ENCODE measurements at places on chromosomes 2 and 18.

GRCh38 chr2:10120877-10121574 lies 1.5 kb upstream of the RRM2 start:
- peak; percentile 48 for DNase-seq

GRCh38 chr2:16729335-16729734 lies 63.7 kb upstream of the CYRIA start:
- no peak for DNase-seq

- DNase-seq: no peak
Observed at GRCh38 chr2:220703279-220703678, 868.8 kb downstream of the EPHA4 start.

DNA sequence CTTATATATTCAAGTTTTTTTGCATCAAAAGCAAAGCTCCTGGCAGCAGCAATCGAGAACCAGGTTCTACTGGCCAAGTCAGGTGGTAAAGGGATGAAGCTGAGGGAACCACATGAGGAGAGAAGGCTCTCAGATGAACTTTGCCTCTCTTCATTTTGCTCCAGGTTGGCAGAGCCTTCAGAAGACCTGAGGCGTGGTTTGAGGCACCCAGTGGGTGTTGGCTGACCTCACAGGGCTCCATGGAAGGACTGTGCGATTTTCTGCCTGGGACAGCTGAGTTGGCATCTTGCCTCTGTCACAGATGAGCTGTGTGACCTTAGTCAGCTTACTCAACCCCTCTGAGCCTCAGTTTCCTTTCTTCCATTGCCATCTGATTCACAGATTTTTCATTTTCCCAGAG lies 89.0 kb downstream of the INSIG2 start:
- DNase-seq: no peak

GRCh38 chr2:192123847-192124246 lies 70.9 kb downstream of the TMEFF2 start:
- no peak for DNase-seq

DNA sequence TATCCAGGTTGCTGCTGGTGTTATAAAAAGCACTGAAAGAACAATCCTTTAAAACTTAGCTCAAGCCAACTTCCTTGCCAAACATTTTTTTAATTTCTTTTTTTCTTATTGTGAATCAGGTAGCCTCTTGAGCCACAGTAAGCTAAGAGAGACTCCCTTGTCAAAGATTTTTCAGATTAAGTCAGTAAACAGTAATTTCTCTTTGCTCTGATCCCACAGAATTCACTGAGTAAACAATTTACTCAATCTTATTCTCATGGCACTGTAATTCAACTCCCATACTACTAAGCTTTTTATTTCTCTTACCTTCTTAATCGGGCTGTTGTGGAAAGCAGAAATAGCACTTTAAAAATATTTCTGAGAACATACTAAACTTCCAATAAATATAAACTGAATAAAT lies 82.7 kb downstream of the C2orf74 start:
- no peak for DNase-seq

DNA sequence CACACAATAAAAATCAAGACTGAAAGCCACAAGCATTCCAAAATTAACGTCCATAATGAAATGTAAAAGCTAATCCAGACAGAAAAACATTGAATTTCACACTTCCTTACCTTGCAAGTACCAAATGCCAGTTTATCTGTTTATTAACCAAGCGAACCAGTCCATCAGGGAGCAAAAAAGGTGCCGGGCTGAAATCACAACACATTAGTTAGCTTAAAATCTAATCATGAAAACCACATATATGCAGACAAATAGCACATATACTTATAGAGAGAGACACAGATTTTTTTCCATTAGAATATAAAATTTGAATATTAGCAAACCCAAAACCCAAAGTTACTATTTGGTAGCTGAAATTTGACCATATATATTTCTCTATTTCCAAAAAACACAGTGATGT lies 7.2 kb downstream of the NBAS start:
- peak; percentile 44 for DNase-seq

GRCh38 chr2:9152975-9153642 lies 53.5 kb upstream of the ASAP2 start:
- DNase-seq: no peak

- no peak for DNase-seq
Observed at GRCh38 chr2:128557831-128558241, 239.2 kb upstream of the HS6ST1 start.

GRCh38 chr18:71899707-71900472 lies 644.3 kb downstream of the CBLN2 start:
- DNase-seq: no peak

- no peak for DNase-seq
Observed at GRCh38 chr2:186853951-186854350, 5.0 kb upstream of the ZSWIM2 start.

- DNase-seq: no peak
Observed at GRCh38 chr2:169819106-169819505, 5.6 kb downstream of the METTL5 start.

DNA sequence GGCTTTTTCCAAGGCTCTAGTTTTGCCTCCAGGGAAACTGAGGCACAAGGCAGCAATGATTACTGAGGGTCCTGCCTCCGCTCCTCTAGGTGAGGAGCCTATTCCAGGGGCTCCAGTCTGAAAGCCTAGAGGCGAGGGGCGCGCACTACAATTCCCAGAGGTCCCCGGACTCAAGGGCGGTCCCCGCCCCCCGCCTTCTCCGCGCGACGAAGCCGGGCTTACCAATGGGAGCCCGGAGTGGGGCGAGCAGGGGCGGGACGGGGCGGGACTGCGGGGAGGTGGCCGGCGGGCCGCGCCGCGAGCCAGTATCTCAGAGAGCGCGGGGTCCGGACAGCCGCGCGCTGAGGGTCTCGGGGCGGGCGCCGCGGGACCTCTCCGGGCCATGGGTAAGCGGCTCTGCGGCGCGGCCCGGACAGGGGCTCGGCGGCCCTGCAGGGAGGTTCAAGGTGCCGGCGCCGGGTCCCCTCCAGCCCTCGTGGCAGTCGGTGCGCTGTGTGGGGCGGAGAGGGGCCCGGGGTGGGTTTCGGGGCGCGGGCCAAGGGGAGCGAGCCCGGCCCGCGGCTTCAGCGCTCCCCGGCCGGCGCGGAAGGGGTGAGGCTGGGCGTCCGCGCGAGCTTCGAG lies at the start of gene ARID5A:
TSS of gene ARID5A (plus strand) at position 308 of the 621 bp plus-strand sequence. CDS start at position 383, 75 bp downstream.
- peak; percentile 39 for DNase-seq

DNA sequence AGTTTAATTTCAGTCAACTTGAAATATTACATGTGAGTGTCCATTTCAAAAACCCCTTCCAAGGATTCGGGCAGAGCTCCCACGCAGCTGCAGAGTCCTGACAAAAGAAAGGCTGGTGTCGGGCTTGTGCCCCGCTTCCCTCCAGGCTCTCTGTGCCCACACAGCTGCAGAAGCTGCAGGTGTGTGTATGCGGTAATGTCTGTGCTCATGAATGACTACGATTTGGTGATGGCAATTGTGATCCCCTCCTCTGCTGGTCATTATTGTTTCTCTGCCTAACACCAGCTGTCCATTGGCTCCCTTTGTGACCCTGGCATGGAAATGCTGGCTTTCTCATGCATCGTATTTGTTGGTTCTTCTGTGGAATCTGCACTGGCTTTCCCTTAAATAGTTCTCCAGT lies 224.8 kb downstream of the NUP35 start:
- DNase-seq: no peak

- DNase-seq: no peak
Observed at GRCh38 chr2:239194731-239195317, 206.0 kb downstream of the HDAC4 start.

GRCh38 chr18:77088963-77089722 lies 43.4 kb downstream of the MBP start:
- DNase-seq: no peak

GRCh38 chr2:95695613-95696012 lies 103.8 kb downstream of the TRIM43 start:
- DNase-seq: no peak

GRCh38 chr2:33433279-33434235 lies 42.9 kb upstream of the RASGRP3 start:
- DNase-seq: no peak

- no peak for DNase-seq
Observed at GRCh38 chr18:59264651-59265245, 8.5 kb downstream of the RAX start.

- DNase-seq: no peak
Observed at GRCh38 chr2:135974036-135974435, 11.4 kb downstream of the DARS1 start.

- DNase-seq: no peak
Observed at GRCh38 chr18:49094136-49094535, 143.4 kb upstream of the SMAD7 start.

- no peak for DNase-seq
Observed at GRCh38 chr2:163849756-163850435, 114.1 kb upstream of the FIGN start.

GRCh38 chr2:16162491-16163040 lies 222.2 kb downstream of the MYCN start:
- no peak for DNase-seq

- DNase-seq: no peak
Observed at GRCh38 chr2:222424729-222425671, 657 bp downstream of the SGPP2 start.

GRCh38 chr18:79902640-79903039 lies 48.8 kb downstream of the SLC66A2 start:
- no peak for DNase-seq

DNA sequence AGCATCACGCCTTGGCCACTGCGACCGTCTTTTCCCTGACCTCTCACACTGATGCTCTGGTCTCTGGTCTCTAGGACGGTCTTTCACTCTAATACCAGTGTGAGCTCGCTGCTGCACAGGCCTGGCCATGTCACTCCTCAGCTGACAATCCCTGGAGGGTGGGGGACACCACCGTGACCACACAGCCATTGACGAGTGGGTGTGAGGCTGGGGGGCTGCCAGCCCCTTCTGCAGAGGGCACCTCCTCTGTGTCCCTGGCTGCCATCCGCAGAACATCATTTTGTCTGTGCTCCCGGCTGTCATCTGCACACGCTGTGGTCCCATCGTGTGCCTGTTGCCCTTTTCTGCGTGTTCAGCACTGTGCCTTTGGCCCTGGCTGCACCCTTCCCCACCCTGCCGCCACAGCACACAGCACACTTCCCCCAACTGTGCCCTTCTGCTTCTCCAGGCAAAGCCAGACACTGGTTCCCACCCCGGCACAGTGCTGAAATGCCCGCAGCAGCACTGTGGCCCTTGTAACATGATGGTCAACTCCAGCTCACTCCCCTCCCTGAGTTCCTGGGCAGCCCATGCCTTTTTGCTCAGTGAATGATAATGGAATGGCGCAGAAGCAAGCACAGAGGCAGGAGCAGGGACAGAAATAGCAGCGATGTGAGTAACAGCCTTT lies 30.4 kb upstream of the INHBB start:
- no peak for DNase-seq

GRCh38 chr2:227450311-227450841 lies 21.6 kb upstream of the AGFG1 start:
- DNase-seq: no peak

DNA sequence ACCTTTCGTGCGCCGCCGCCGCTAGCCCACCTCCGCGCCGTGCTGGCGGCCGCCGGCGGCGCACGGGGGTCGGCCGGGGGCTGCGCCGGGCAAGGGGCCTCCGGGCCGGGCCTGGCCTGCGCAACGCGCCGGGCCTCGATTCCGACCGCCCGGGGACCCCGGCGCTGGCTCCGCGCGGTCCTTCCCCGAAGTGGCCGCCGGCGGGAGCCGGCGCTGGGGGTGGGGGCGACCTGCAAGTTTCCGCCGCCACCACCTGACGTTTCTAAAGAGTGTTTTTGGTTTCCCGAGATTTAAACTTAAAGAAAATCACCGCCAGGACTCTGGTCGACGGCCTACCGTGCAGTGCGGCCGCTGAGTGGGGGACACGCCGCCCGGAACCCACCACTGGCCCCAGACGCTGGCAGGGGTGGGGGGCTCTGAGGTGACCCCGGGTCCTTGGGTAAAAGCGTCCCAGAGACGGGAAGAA lies 3.8 kb upstream of the GATA6 start:
- DNase-seq: no peak

DNA sequence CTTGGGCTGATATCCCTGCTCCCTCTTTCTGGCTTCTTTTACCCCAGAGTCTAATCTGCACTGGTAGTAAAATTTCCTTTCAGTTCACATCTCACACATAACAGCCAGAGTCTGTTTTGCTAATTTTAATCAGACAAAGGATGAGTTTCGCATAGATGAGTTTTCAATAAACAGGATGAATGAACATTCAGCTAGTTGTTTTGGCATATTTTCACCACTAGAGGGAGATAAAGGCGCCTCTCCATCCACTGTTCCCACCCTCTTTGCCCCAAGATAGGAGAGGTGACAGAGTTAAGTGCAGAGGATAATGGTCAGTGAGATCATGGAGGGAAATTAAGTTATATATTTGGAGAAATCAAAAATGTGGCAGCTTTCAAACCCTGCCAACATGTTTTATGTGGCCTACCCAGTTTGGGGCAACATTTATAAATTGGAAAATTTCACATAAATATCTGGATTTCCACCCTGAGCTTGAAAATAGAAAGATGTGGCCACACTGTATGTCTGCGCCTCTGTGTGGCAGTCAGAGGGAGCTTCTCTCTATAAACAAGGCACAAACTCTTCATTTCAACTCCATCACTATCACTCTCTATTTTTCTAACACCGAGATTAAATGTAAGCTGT lies 48.5 kb upstream of the DTNA start:
- DNase-seq: peak; percentile 49

DNA sequence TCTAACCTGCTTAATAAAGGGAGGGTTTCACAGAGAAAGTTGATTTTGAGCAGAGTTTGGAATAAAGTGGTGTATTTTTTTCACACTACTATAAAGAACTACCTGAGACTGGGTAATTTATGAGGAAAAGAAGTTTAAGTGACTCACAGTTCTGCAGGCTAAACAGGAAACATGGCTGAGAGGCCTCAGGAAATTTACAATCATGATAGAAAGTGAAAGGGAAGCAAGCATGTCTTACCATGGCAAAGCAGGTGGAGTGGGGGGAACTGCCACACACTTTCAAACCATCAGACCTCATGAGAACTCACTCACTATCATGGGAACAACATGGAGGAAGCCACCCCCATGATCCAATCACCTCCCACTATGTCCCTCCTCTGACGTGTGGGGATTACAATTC lies 546.7 kb downstream of the EPHA4 start:
- no peak for DNase-seq

GRCh38 chr2:172969166-172969565 lies 106.5 kb upstream of the MAP3K20 start:
- DNase-seq: no peak

DNA sequence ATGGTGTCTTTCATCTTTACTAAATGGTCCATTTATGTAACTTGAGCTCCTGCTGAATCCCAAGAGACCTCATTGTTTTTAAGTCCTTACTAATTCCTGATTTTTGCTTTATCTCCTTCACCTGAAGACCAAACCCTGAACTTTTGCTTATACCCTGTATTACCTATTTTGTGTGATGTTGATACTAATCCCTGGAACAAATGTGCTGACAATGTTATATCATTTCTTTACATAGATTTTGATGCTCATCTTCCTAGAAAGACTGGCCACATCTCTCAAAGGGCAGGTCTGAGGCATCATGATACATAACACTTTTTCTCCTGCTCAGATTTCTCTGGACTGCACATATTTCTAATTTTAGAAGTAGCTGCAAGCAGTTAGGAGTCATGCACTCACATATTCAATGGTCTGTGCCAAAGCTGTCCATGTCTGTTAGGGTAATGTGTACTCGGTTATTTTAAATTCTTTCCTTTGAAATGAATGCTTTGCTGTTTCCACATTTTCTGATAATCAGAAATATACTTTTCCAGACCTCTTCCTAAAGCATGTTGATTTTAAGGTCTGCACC lies 427.9 kb upstream of the HNRNPA3 start:
- DNase-seq: no peak

- no peak for DNase-seq
Observed at GRCh38 chr2:196253116-196253480, 81.7 kb upstream of the STK17B start.

GRCh38 chr2:64795024-64795592 lies 141.4 kb upstream of the SERTAD2 start:
- DNase-seq: no peak

All from hematopoietic multipotent progenitor cell treated with erythropoietin and hydrocortisone succinate and interleukin-3 and kit ligand, for 17 days (in vitro differentiated cells).